ENCODE measurements at places on chromosomes 13 and 19.

DNA sequence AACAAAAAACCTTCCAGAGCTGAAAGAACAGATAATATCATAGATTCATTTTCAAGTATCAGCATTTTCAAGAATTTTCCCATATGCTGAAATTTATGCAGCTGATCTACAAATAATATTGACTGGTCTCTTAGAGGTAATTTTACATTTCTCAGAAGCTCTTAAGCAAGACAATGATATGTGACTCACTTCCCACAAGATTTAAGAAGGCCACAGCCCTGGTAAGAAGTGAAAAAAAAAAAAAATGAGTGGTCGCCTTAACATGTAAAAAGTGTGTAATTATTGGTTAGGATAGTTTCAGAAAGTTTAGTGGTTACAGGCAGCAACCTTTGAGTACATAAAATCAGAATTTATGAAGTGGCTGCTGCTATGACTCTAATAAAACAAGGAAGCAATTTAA, 54.5 kb downstream of the NUFIP1 start:
- H3K4me3 ChIP-seq, result no peak overlapping the region
- no peaks in the 10 kb centered on the region for H3K27me3 ChIP-seq
- no peak for DNase-seq
- no peaks in the 10 kb centered on the region for H3K36me3 ChIP-seq

- H3K36me3 ChIP-seq, result no peaks in the 10 kb centered on the region
- no peaks in the 10 kb centered on the region for H3K27me3 ChIP-seq
- no peak overlapping the region for H3K27ac ChIP-seq
Observed at GRCh38 chr13:75318138-75318833, 163.7 kb downstream of the TBC1D4 start.

DNA sequence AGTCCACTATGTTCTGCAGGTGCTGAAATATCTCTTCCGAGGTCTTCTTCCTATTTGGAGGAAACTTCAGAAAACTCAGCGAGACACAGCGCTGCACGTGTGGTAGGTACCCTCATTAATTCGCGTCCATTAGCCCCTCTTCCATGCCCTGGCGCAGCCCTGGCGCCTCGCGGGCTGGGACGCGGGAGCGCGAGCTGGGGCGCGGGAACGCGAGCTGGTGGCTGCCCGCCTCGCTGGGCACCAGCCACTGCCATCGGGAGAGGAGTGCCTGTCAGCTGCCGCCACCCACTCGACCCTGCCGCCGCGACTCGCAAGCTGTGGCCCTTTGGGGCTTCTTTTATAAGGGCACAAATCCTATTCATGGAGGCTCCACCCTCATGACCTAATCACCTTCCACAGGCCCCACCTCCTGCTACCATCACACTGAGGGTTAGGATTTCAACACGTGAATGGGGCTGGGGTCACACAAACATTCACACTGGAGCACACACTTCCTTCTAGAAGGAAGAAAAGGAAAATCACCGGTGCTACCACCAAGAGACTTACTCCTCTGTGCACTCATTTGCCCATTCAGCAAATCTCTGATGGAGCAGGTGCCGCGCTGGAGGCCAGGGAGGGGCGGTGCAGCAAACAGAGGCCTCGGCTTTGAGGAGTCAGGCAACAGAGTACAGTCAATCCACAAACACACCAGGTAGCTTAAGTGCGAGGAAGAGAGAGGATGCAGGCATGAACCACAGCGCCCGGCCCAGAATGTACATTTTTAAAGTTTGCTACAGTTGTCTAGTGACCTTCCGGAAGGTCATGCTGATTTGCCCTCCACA, 43.0 kb upstream of the LATS2 start:
- peaks cover 23% of the 10 kb centered on the region for H3K4me1 ChIP-seq
- H3K4me3 ChIP-seq, result no peak overlapping the region
- H3K27me3 ChIP-seq, result no peaks in the 10 kb centered on the region
- no peak for DNase-seq

- peaks cover 33% of the 10 kb centered on the region for H3K36me3 ChIP-seq
- H3K4me3 ChIP-seq, result no peak overlapping the region
- H3K27me3 ChIP-seq, result no peaks in the 10 kb centered on the region
- H3K27ac ChIP-seq, result no peak overlapping the region
Observed at GRCh38 chr19:27780367-27781075, 1432.4 kb downstream of the UQCRFS1 start.

- H3K4me1 ChIP-seq, result peaks cover 8% of the 10 kb centered on the region
- DNase-seq, result no peak
Observed at GRCh38 chr13:20553311-20553710, 13.6 kb upstream of the IFT88 start.

All from chondrocyte (in vitro differentiated cells).